ENCODE measurements at places on chromosomes 3 and 15.
A peak's percentile ranks its signal among the peaks of the same experiment; 100 is the strongest.

DNA sequence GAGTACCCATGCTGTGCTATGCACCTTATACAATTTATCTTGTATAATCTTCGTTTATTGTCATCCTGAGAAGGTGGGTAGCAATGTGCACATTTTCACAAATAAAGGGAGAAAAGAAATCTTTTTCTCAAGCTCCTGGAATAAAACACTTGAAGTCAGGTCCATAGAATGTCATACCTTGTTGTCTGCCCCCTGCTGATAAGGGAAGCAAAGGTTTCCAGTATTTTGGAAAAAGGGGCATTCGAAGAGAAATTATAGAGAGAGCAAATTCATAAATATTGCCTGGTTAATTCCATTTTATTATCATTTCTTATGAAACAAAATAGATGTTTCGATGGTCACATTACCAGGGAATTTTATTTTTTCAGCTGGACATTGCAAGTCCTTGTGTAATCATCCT is 277.8 kb downstream of the RAP2B start:
- no peak overlapping the region for H3K4me3 ChIP-seq
- no peaks in the 10 kb centered on the region for H3K36me3 ChIP-seq
- ATAC-seq, result no peak
- no peaks in the 10 kb centered on the region for H3K4me1 ChIP-seq
- peaks cover 14% of the 10 kb centered on the region for H3K27me3 ChIP-seq

DNA sequence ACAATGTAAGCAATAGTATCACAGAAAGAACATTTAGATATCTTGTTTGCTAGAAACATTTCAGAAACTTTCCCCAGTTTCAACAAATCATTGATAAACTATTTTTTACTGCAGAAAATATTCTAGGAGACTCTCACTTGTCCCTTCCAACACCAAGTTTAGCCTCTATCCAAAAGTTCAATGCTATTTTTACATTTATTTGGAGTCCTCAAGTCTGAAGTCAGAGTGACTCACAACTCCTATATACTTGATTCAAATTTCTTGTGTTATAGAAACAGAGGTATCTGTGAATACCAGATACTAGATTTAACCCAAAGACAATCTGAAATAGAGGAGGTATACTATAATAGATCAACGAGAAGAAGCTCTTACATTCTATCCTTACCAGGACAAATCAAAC is 49.6 kb downstream of the RFX7 start:
- no peaks in the 10 kb centered on the region for H3K27me3 ChIP-seq
- no peak overlapping the region for H3K4me3 ChIP-seq
- peaks cover 35% of the 10 kb centered on the region for H3K4me1 ChIP-seq
- H3K27ac ChIP-seq, result no peak overlapping the region

- peaks cover 10% of the 10 kb centered on the region for H3K27me3 ChIP-seq
- H3K36me3 ChIP-seq, result no peaks in the 10 kb centered on the region
- no peaks in the 10 kb centered on the region for H3K4me1 ChIP-seq
- no peak overlapping the region for H3K27ac ChIP-seq
Measured at GRCh38 chr3:155382396-155383042, 89.0 kb upstream of the STRIT1 start.

DNA sequence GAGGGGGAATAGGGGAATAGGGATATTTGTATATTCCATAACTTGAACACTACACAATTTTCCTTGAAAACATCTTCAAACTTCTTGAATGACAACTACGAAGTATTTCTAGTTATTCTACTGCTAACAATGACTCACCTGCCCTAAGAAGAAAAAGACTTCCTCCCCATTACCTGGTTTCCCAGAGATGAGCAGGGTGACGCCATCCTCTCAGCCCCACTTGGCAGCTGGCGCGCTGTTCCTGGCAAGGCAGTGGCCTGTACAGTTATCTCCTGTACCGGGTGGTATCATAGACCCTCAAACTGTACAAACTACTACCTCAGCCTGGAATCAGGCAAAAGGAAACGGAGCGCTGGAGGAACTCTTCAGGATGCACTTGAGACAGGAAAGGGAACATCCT is 10.4 kb downstream of the WDR82 start:
- H3K36me3 ChIP-seq, result peaks cover 44% of the 10 kb centered on the region
- no peak for ATAC-seq
- no peaks in the 10 kb centered on the region for H3K27me3 ChIP-seq

GRCh38 chr15:64858021-64858575 is 16.4 kb downstream of the PLEKHO2 start:
- H3K4me1 ChIP-seq, result peaks cover 62% of the 10 kb centered on the region
- peaks cover 86% of the 10 kb centered on the region for H3K36me3 ChIP-seq
- peak overlapping the region; percentile 80 for H3K27ac ChIP-seq
- no peaks in the 10 kb centered on the region for H3K27me3 ChIP-seq
- H3K4me3 ChIP-seq, result no peak overlapping the region

- peak overlapping the region; percentile 99 for H3K4me3 ChIP-seq
- H3K4me1 ChIP-seq, result peaks cover 72% of the 10 kb centered on the region
- ATAC-seq, result no peak
- peak overlapping the region; percentile 90 for H3K27ac ChIP-seq
Measured at GRCh38 chr15:41775651-41776050, 1.4 kb downstream of the MAPKBP1 start.

DNA sequence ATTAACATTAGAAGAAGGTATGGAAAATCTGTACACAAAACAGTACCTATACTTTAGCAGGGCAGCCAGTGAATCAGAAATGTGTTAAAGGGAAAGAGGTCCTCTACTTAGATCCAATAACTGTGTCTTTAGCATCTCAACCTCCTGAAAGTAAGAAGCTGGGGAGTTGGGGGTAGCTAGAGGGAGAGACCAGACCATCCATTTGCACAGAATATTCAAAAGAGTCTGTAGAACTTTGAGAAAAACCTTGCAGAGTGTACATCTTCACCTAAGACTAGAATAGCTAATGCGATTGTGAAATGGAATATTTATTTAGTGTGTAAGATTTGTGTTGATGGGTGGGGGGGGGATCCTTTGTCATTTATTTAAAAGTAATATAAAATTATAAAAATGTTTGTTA is 124.8 kb downstream of the RBPMS2 start:
- peaks cover 15% of the 10 kb centered on the region for H3K4me1 ChIP-seq
- H3K4me3 ChIP-seq, result no peak overlapping the region
- no peak for ATAC-seq
- no peaks in the 10 kb centered on the region for H3K27me3 ChIP-seq

DNA sequence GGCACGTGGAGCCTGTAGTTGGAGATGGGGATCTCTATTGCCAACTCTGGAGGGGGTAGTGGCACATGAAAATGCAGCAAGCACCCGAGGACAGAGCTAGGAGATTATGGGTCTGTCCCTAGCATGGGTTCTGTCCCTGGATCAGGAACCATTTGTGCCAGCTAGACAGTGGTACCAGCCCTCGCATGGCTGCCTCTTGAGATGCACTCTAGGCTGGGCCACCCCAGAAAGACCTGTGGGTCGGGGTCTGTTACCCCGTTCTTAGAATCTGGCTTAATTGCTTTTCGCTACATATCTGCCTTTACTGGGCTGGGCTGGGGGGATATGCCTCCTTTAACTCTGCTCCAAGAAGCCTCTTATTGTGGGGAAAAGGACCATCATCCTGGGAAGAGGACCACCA is 54.5 kb downstream of the EPHB1 start:
- H3K27me3 ChIP-seq, result peaks cover 14% of the 10 kb centered on the region
- H3K4me3 ChIP-seq, result no peak overlapping the region
- peaks cover 4% of the 10 kb centered on the region for H3K36me3 ChIP-seq
- no peak for ATAC-seq
- peak overlapping the region; percentile 6 for H3K27ac ChIP-seq
- H3K4me1 ChIP-seq, result peaks cover 41% of the 10 kb centered on the region

- H3K27me3 ChIP-seq, result peaks cover 17% of the 10 kb centered on the region
- H3K27ac ChIP-seq, result peak overlapping the region; percentile 84
- ATAC-seq, result peak; percentile 82
- H3K4me1 ChIP-seq, result peaks cover 30% of the 10 kb centered on the region
Measured at GRCh38 chr3:43894176-43895049, 203.7 kb downstream of the ABHD5 start.

DNA sequence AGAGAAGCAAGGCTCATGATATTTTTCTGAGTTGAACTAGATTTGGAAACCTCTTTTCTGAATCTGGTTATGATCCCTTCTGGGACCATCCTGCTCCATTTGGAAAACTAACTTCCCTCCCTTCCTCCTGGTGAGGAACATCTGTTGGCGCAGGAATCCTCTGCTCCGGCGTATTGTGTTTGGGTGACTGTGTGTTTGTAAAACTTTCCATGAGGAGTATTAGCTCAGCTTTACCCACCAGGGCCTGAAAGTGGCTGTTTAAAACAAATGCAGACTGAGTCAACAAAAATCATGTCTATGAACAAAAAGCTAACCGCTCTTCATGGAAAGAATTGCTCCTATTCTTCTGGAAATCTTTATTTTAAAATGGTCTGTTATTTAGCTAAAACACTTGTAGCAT is 17.7 kb downstream of the STARD9 start:
- peaks cover 10% of the 10 kb centered on the region for H3K36me3 ChIP-seq
- no peak overlapping the region for H3K27ac ChIP-seq
- H3K27me3 ChIP-seq, result no peaks in the 10 kb centered on the region
- ATAC-seq, result no peak

GRCh38 chr15:95591270-95591669 is 739.2 kb upstream of the NR2F2 start:
- no peaks in the 10 kb centered on the region for H3K36me3 ChIP-seq
- no peak overlapping the region for H3K27ac ChIP-seq
- no peak overlapping the region for H3K4me3 ChIP-seq
- ATAC-seq, result no peak
- no peaks in the 10 kb centered on the region for H3K4me1 ChIP-seq

- H3K4me3 ChIP-seq, result no peak overlapping the region
- no peak overlapping the region for H3K27ac ChIP-seq
- no peaks in the 10 kb centered on the region for H3K4me1 ChIP-seq
- no peak for ATAC-seq
- H3K36me3 ChIP-seq, result peaks cover 23% of the 10 kb centered on the region
Measured at GRCh38 chr15:80892414-80892813, 97.2 kb downstream of the MESD start.

DNA sequence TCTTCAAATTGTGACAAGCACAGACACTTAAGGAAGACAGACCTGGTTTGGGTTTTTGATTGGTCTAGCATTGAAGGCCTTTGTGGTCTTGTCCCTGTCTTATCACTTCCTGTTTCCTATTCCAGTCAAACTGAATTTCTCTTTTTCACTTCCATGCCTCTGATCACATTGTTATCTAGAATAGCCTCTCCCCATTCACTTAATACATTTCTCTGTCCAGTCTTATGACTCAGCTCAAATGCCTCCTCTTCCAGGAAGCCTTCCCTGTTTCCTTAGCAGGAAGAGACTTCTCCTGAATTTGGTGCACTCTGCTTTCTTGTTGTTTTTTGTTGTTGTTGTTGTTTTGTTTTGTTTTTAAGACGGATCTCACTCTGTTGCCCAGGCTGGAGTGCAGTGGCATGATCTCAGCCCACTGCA is 45.5 kb downstream of the LIMD1 start:
- no peaks in the 10 kb centered on the region for H3K27me3 ChIP-seq
- H3K36me3 ChIP-seq, result peaks cover 37% of the 10 kb centered on the region
- no peak overlapping the region for H3K4me3 ChIP-seq
- peak overlapping the region; percentile 34 for H3K27ac ChIP-seq

DNA sequence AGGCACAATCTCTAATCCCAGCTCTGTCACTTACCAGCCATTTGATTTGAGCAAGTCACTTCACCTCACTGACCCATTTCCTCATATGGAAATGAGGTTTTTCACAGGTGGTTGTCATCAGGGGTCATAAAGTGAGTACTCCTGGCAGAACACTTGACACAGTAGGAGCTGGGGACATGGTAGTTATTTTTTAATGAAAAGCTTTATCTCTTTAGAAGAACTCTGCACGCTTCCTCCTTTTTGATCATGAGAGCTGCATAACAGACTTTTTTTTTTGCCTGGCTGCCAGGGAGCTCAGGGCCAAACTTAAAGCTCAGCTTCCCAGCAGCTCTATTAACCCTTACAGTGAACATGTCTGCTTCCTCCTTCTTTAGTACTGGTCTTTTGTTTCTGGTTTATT is 8.4 kb downstream of the VWA5B2 start:
- H3K27ac ChIP-seq, result no peak overlapping the region
- no peaks in the 10 kb centered on the region for H3K4me1 ChIP-seq
- ATAC-seq, result no peak

DNA sequence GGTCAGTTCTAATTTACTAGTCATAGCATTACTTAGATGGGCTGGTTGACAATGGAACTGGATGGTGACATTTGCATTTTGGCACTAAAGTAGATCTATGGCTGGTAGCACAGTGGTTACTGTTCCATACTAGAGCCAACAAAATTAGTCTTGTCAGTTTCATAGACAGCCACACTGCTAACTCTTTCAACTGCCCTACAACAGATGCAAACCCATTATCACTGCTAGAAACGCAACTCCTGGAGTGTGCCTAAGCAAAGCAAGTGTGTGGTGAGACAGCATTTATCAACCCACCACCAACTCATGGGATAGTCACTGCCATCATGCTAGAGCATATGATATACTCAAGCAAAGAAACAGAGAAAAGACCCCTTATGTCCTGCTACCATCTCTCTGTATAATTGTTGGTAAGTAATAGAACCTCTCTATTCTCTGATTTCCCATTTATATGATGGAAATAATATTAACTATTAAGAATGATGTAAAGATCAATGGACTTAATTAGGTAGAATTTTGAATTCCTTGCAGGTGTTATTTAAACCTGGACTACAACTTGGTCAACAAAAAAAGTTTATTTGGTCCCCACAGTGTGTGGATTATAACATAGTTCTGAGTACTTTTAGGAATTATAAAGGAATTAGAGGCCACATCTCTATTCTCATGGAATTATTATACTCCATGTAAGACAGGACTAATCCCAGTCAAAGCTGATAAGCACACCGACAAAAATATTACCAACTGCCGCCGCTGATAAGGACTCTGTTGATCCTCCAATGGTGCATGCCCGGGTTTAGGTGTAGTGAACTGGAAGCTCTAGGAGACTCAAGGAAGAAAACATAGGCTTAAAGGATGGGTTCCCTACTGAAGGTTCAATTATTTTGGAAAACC is 19.9 kb upstream of the ABHD5 start:
- no peak overlapping the region for H3K4me3 ChIP-seq
- no peak overlapping the region for H3K27ac ChIP-seq
- H3K27me3 ChIP-seq, result peaks cover 16% of the 10 kb centered on the region
- no peaks in the 10 kb centered on the region for H3K4me1 ChIP-seq
- no peak for ATAC-seq

GRCh38 chr3:45910892-45911291 is 24.5 kb downstream of the CCR9 start:
- no peak overlapping the region for H3K4me3 ChIP-seq
- no peak for ATAC-seq
- H3K27ac ChIP-seq, result no peak overlapping the region
- no peaks in the 10 kb centered on the region for H3K27me3 ChIP-seq
- H3K4me1 ChIP-seq, result peaks cover 40% of the 10 kb centered on the region

Measured in stimulated activated memory B cell treated with anti-CD40 and anti-IgM and Interleukin-4, amounts not matched to agents 10 μg/mL and 1 μg/mL and 100 μg/mL, for 72 hours (primary cell).